Thyroid gland (tissue), 4 donors: ENCODE measurements at places on chromosomes 3 and 15. TPM values are rescaled to one million over a fixed set of nuclear protein-coding genes. Genes with fewer than 3 reads are reported as not detected.

- no peaks in the 10 kb centered on the region for H3K36me3 ChIP-seq
- H3K27ac ChIP-seq: no peak overlapping the region
- H3K27me3 ChIP-seq: no peaks in the 10 kb centered on the region
- H3K4me1 ChIP-seq: no peaks in the 10 kb centered on the region
Measured at GRCh38 chr3:128825117-128825725, 54.2 kb upstream of the ACAD9 start.

DNA sequence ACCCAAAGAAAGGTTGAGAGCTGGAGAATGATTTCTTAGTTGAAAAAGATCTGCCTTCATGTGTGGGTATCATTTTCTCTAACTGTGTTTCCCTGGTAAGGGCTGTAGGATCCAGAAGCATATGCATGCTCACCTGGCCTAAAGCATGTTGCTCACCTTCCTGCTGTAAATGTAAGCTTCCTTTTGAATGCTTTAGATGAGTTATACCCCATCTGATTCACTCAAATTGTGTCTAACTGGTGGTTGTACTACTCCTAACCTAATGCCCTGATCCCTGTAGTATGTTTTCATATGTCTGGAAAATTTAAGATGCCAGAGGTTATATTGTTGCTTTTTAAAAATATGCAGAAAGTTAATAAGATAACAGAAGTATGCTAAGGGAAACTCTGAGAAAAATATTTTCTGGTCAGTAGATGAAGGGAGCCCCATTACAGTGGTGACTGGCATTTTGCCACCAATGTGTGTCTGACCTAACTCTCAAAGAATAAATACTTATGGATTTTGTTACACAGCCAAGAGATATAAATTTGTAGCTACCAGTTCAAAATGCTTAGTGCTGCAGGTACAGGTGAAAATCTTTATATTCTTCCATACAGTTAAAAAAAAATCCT lies 7.7 kb downstream of the FILIP1L start:
- H3K27me3 ChIP-seq: no peaks in the 10 kb centered on the region
- no peak for DNase-seq
- no peaks in the 10 kb centered on the region for H3K36me3 ChIP-seq
- no peak overlapping the region for H3K4me3 ChIP-seq

BLOC1S6 gene
- 88.7 TPM for total RNA-seq

DNA sequence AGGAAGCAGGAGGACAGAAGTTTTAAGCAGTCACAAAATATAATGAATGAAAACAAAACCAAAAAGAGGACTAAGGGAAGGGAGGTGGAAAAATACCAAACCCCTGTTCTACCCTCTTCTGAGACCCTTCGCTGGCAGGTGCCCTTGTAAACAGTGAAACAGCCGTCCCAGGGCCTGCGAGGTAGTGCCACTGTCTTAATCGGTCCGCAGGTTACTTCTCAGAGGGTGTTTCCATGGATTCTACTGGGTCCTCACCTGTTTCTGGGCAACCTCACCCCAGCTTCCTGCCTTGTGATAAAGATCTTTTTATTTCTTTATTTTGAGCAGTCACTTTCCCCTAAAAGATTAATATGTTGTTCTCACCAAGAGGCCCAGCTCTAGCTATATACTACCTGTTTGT lies 65.3 kb downstream of the SLC30A4 start:
- no peak overlapping the region for H3K27ac ChIP-seq
- no peaks in the 10 kb centered on the region for H3K27me3 ChIP-seq
- H3K4me1 ChIP-seq: no peaks in the 10 kb centered on the region
- no peak overlapping the region for H3K4me3 ChIP-seq

DNA sequence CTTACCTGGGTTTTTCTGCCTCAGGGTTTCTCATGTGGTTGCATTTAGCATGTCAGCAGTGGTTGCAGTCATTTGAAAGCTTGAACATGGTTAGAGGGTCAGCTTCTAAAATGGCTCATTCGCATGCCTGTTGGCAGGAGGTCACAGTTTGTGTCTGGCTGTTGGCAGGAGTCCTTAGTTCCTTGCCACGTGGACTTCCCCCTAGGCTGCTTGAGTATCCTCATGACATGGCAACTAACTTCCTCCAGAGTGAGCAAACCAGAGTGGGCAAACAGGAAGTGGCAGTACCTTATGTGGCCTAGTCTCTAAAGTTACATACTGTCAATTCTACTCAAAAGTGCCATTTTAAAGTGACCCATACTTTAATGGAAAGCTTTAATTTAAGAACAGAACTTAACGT lies 3.4 kb upstream of the UNC13C start:
- peaks cover 12% of the 10 kb centered on the region for H3K4me1 ChIP-seq
- no peak overlapping the region for H3K4me3 ChIP-seq
- no peaks in the 10 kb centered on the region for H3K36me3 ChIP-seq
- H3K27ac ChIP-seq: no peak overlapping the region
- DNase-seq: no peak

GRCh38 chr3:154728285-154728684 lies 298.3 kb upstream of the GPR149 start:
- no peaks in the 10 kb centered on the region for H3K27me3 ChIP-seq
- DNase-seq: no peak
- H3K4me3 ChIP-seq: no peak overlapping the region
- H3K36me3 ChIP-seq: no peaks in the 10 kb centered on the region
- peaks cover 12% of the 10 kb centered on the region for H3K4me1 ChIP-seq

MESP2 gene
- total RNA-seq: 0.67 TPM

DNA sequence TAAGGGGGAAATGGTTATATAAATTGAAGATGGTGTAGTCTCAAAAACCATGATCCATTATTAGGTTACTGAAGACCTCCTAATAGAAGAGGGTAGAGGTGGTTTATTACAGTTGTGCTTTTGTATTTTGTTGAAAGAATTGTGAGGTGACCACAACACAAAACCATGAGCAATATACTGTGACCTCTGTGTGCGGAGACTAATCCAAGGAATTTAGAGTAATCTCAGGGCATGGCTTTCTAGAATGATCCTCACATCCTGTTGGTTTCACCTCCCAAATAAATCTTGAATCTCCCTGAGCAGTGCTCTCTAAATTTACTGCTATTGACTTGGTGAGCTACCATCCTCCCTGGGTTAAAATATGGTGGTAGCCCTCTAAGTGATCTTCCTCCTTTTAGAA lies 52.3 kb downstream of the PTPRG start:
- H3K4me3 ChIP-seq: no peak overlapping the region
- H3K36me3 ChIP-seq: no peaks in the 10 kb centered on the region
- H3K27me3 ChIP-seq: no peaks in the 10 kb centered on the region
- H3K4me1 ChIP-seq: peaks cover 5% of the 10 kb centered on the region
- DNase-seq: no peak
- no peak overlapping the region for H3K27ac ChIP-seq

DNA sequence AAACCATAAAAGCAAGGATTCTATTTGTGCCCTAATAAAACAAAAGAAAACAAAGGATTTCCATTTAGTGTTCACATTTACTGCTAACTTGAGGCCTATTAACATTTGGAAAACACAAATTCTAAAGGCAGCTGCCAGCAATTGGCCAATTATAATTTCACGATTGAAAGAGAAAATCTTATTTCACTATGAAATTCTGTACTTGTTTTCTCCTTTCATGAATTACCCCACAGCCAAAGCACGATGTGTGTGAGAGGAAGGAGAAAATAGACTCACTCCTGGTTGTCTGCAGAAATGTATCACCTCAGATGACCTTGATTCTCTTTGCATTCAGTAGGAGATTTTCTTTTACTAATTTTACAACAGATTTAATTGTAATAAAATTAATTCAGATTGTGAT lies 242.8 kb upstream of the GBE1 start:
- H3K27me3 ChIP-seq: no peaks in the 10 kb centered on the region
- H3K36me3 ChIP-seq: no peaks in the 10 kb centered on the region
- H3K4me1 ChIP-seq: no peaks in the 10 kb centered on the region
- no peak overlapping the region for H3K4me3 ChIP-seq
- no peak for DNase-seq
- H3K27ac ChIP-seq: no peak overlapping the region

- peaks cover 33% of the 10 kb centered on the region for H3K4me1 ChIP-seq
- DNase-seq: no peak
- H3K27ac ChIP-seq: no peak overlapping the region
- H3K27me3 ChIP-seq: no peaks in the 10 kb centered on the region
Measured at GRCh38 chr3:138394156-138394555, 40.3 kb upstream of the ESYT3 start.

AGBL1 gene
- not detected for total RNA-seq

- H3K4me3 ChIP-seq: no peak overlapping the region
- H3K4me1 ChIP-seq: no peaks in the 10 kb centered on the region
- H3K27me3 ChIP-seq: no peaks in the 10 kb centered on the region
- H3K36me3 ChIP-seq: no peaks in the 10 kb centered on the region
Measured at GRCh38 chr3:150936693-150937092, 31.5 kb upstream of the MINDY4B start.

DNA sequence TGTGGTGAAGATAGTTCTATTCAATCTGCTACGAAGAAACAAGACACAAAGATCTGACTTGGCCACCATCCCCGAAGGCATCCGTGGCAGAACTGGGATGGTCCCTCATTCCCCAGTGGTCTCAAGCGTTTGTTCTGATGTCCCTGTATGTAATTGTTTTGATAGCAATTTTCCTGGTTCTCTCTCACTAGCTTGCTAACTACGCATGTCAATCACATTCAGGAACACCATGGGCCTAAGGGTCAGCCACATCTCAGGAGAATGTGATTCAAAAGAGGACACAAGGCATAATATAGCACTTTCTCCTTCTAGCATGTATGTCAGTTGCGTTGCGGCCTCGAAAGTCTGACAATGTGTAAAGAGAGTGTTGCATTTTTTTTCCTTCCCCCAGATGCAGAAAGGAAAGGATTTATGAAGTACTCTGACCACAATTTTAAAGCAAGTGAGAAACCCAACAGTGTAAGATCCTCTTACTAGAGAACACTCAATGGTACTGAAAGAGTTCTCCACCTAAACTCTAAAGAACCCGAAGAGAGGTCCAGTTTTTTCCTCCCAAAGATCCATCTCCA lies 32.0 kb upstream of the TCF12 start:
- peaks cover 16% of the 10 kb centered on the region for H3K4me1 ChIP-seq
- H3K36me3 ChIP-seq: no peaks in the 10 kb centered on the region
- H3K27ac ChIP-seq: peak overlapping the region; percentile 84
- peak; percentile 6 for DNase-seq
- H3K4me3 ChIP-seq: peak overlapping the region; percentile 63

ADCY5 gene
- 1.6 TPM for total RNA-seq

DNA sequence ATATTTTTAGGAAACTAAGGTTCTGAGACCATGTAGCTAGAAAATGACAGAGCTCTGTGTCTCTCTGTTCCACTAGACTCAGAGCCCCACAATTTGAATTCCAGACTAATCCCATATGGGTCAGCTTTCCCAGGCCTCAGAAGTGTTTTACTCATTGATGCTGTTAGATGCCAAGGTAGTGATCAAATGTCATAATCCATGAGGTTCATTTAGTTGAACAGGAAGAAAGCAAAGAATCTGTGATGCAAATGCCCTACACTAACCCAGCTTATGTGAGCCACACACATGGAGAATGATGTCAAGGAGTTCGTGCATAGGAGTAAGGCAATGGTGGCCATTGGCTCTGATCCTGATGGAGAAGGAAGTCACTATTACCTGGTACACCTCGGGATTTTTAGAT lies 363.4 kb upstream of the RARB start:
- H3K36me3 ChIP-seq: no peaks in the 10 kb centered on the region
- no peaks in the 10 kb centered on the region for H3K27me3 ChIP-seq
- no peak for DNase-seq
- no peak overlapping the region for H3K4me3 ChIP-seq

BNC1 gene
- 0.15 TPM for total RNA-seq

BCHE gene
- 6.6 TPM for total RNA-seq

TF gene
- total RNA-seq: 4.2 TPM

DGKG gene
- total RNA-seq: 35.1 TPM

CCR9 gene
- not detected for total RNA-seq

IL17RC gene
- 64.2 TPM for total RNA-seq

- no peak overlapping the region for H3K4me3 ChIP-seq
- peaks cover 50% of the 10 kb centered on the region for H3K4me1 ChIP-seq
- no peaks in the 10 kb centered on the region for H3K36me3 ChIP-seq
- no peak for DNase-seq
- H3K27me3 ChIP-seq: no peaks in the 10 kb centered on the region
- no peak overlapping the region for H3K27ac ChIP-seq
Measured at GRCh38 chr3:194781617-194782016, 95.9 kb downstream of the FAM43A start.

GRCh38 chr3:184748219-184749135 lies 36.6 kb upstream of the MAGEF1 start:
- H3K27ac ChIP-seq: no peak overlapping the region
- H3K27me3 ChIP-seq: no peaks in the 10 kb centered on the region
- no peaks in the 10 kb centered on the region for H3K4me1 ChIP-seq
- H3K4me3 ChIP-seq: no peak overlapping the region
- no peaks in the 10 kb centered on the region for H3K36me3 ChIP-seq
- no peak for DNase-seq

- no peak overlapping the region for H3K4me3 ChIP-seq
- no peaks in the 10 kb centered on the region for H3K36me3 ChIP-seq
- no peak overlapping the region for H3K27ac ChIP-seq
- no peak for DNase-seq
- H3K27me3 ChIP-seq: no peaks in the 10 kb centered on the region
- no peaks in the 10 kb centered on the region for H3K4me1 ChIP-seq
Measured at GRCh38 chr3:192129586-192129985, 597.8 kb downstream of the FGF12 start.

DNA sequence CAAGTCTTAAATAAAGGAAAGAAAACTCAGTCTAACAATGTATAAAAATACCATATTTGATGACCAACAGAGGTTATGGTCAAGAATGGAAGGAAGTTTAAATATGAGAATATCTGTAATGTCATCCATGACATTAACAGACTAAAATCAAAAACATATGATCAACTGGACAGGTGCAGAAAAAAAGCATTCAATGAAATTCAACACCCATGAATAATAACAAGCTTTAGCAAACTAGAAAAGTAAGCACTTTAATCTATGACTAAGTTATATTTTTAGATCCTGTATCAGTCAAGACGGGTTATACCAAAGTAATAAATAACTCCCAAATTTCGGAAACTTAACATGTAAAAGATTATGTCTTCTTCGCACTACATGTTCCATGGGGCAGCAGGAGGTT lies 61.8 kb downstream of the CFAP20DC start:
- H3K27ac ChIP-seq: no peak overlapping the region
- no peaks in the 10 kb centered on the region for H3K36me3 ChIP-seq
- H3K4me3 ChIP-seq: no peak overlapping the region
- H3K27me3 ChIP-seq: no peaks in the 10 kb centered on the region

CD276 gene
- 22.6 TPM for total RNA-seq

GRCh38 chr3:19931767-19932188 lies 2.2 kb downstream of the EFHB start:
- H3K36me3 ChIP-seq: no peaks in the 10 kb centered on the region
- H3K4me1 ChIP-seq: no peaks in the 10 kb centered on the region
- no peak for DNase-seq

DNA sequence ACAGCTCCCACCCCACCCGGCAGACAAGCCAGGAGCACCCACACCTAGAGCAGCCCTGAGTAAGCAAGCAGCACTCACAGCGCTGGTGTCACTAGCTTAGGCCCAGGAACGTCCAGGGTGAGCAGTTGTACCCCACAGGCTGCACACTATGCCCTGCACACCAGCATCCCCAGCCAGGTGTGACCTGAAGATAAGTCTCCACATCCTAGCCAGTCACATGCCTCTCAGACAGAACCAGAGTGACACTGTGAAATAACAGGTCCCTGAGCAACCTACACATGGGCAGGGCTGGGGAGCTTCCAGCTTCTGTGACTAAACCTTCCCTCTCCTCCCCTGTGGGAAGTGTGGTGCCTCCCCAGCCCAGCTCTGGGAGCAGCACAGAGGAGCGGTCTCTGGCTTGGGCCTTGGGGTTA lies 253.6 kb downstream of the UACA start:
- H3K4me1 ChIP-seq: no peaks in the 10 kb centered on the region
- DNase-seq: no peak
- no peak overlapping the region for H3K4me3 ChIP-seq
- no peak overlapping the region for H3K27ac ChIP-seq
- no peaks in the 10 kb centered on the region for H3K36me3 ChIP-seq
- no peaks in the 10 kb centered on the region for H3K27me3 ChIP-seq

GRCh38 chr3:121126707-121127035 lies 218.7 kb downstream of the STXBP5L start:
- H3K36me3 ChIP-seq: no peaks in the 10 kb centered on the region
- H3K4me3 ChIP-seq: no peak overlapping the region
- H3K27me3 ChIP-seq: no peaks in the 10 kb centered on the region
